MG63 (cell line): ENCODE measurements at places on chromosomes 3 and 15. TPM values are rescaled to one million over a fixed set of nuclear protein-coding genes. Genes with fewer than 3 reads are reported as not detected.

The CELSR3 gene
- total RNA-seq: 0.05 and 0.16 TPM in 2 replicates

The FRG2C gene
- not detected in 2 replicates for total RNA-seq

GRCh38 chr3:59270921-59271320 lies 221.1 kb upstream of the CFAP20DC start:
- no peak for DNase-seq

GRCh38 chr15:89143503-89144162 lies 55.4 kb downstream of the ABHD2 start:
- no peak for DNase-seq

- no peak for DNase-seq
Measured at GRCh38 chr3:128198313-128198712, 45.0 kb downstream of the EEFSEC start.

The TRPM1 gene
- total RNA-seq: not detected in 2 replicates

GRCh38 chr3:153437666-153438065 lies 275.6 kb downstream of the RAP2B start:
- DNase-seq: no peak

The ITGA11 gene
- 41.0 and 63.4 TPM in 2 replicates for total RNA-seq

- peak; percentile 39 for DNase-seq
Measured at GRCh38 chr3:100650651-100651619, 41.5 kb downstream of the ADGRG7 start.

GRCh38 chr15:64685230-64685888 lies 90.0 kb downstream of the RBPMS2 start:
- no peak for DNase-seq
